Fibroblast of skin of left biceps (primary cell): ENCODE measurements at places on chromosomes 2 and 18.

DNA sequence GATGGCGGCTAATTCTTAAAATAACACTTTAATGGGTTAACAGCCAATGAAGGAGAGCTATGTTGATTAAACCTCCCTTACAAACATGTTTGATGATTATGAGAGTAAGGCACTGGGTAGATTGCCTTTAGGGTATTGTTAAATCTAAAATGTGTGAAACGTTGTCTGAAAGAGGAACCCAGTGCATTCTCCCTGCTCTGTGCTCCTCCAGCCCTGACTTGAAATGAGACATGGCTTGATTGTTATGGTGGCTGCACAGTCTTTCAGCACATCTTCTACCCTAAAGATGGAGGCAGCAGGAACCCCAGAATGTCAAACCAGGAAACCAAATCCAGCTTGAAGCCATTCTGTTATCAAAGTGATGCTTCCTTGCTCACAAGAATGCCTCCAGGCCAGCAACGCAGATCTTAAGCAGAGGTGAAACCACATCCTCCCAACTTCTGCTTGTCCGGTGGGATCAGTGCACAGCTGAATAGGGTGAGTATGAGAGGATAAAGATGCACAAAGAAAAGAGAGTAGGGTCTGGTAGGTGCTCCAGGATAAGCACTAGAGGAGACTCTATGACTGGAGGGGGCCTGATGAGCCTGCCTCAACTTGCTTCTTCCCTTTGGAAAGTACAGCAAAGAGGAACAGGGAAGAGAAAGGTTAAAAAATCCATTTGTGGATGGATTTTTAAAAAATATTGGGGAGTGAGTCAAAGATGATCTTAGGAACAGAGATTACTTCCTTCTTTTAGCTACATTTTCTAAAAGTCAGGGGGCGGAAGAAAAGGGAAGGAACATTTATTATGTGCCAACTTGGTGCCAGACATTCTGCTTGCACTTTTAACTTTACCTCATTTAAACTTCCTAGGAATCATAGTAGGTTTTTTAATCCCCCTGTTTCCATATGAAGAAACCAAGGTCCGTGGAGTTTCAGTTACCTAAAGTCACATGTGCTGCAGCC is 523.0 kb downstream of the TXNL1 start:
- DNase-seq = no peak

- DNase-seq = no peak
Observed at GRCh38 chr2:189521699-189522434, 58.7 kb downstream of the SLC40A1 start.

DNA sequence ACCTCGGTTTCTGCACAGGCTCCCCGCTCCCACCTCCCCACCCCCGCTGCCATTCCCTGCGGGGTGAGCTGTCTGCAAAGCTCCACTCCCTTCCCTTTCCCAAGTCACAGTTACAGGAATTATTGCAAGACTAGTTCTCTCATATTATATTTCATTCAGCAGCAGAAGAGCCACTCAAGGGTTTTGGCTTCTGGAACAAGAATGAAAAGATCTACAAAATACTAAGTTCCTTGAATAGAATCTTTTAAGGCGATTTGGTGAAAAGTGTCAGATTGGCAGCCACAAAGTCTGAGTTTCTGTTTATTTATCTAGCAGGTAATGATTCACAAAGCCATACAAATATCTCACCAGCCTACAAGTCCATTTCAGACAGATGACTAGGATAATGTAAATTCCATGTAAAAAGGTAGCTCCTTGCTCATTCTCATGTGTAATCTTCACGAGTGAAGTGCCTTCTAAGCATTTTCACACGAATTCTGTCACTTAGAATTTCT is 221.9 kb upstream of the RBBP8 start:
- DNase-seq = no peak

- no peak for DNase-seq
Observed at GRCh38 chr2:981258-981657, 30.6 kb downstream of the SNTG2 start.

GRCh38 chr2:133123904-133124303 is 444.4 kb downstream of the NCKAP5 start:
- DNase-seq = no peak

GRCh38 chr2:647691-648231 is 29.4 kb downstream of the TMEM18 start:
- no peak for DNase-seq

GRCh38 chr2:143691121-143691520 is 561.9 kb downstream of the ARHGAP15 start:
- DNase-seq = no peak

- no peak for DNase-seq
Observed at GRCh38 chr2:119367472-119368099, 809 bp downstream of the DBI start.
